Colonic mucosa (tissue), 4 donors: ENCODE measurements at places on chromosomes 7 and 10. TPM values are rescaled to one million over a fixed set of nuclear protein-coding genes. Genes with fewer than 3 reads are reported as not detected.

Gene C7orf33
- not detected for total RNA-seq

Gene NPC1L1
- total RNA-seq, result 0.11 TPM

Gene CAV1
- 87.0 TPM for total RNA-seq

Gene FAM149B1
- 16.4 TPM for total RNA-seq

Gene SFTPA1
- 8.8 TPM for total RNA-seq

Gene EXOC6
- 15.2 TPM for total RNA-seq

Gene SPDYE9
- total RNA-seq, result not detected

Gene ARMS2
- total RNA-seq, result not detected

Gene LCOR
- total RNA-seq, result 58.6 TPM

Gene CTNNA3
- 1.1 TPM for total RNA-seq

Gene YAE1
- 21.8 TPM for total RNA-seq

Gene NUP205
- total RNA-seq, result 38.0 TPM

Gene IFIT3
- total RNA-seq, result 5.1 TPM

Gene NODAL
- 0.17 TPM for total RNA-seq

Gene ZNF33A
- 32.8 TPM for total RNA-seq

Gene AGAP3
- 79.2 TPM for total RNA-seq

Gene CNPY1
- total RNA-seq, result not detected

Gene TUBB8
- not detected for total RNA-seq

Gene LRWD1
- 11.4 TPM for total RNA-seq

Gene ABCC2
- 0.72 TPM for total RNA-seq

Gene TDRD1
- 0.57 TPM for total RNA-seq

Gene SPAM1
- total RNA-seq, result not detected

Gene TMEM139
- 18.4 TPM for total RNA-seq

Gene EPDR1
- 5.6 TPM for total RNA-seq

Gene RNF133
- 0.32 TPM for total RNA-seq

Gene SCART1
- 1.6 TPM for total RNA-seq

Gene ITIH5
- 15.6 TPM for total RNA-seq

Gene SPDYE8
- not detected for total RNA-seq

Gene AMPH
- 0.49 TPM for total RNA-seq

Gene AASS
- total RNA-seq, result 4.3 TPM

Gene OR2A12
- not detected for total RNA-seq

Gene SPACDR
- 0.74 TPM for total RNA-seq

Gene ADRA2A
- 14.3 TPM for total RNA-seq

Gene NPY
- total RNA-seq, result not detected

Gene ZFYVE27
- total RNA-seq, result 45.9 TPM

Gene COPG2
- total RNA-seq, result 19.1 TPM

Gene ATP5MK
- 577 TPM for total RNA-seq

Gene PRSS2
- total RNA-seq, result 105 TPM

Gene LRRN3
- total RNA-seq, result 0.42 TPM

Gene DOCK4
- total RNA-seq, result 6.5 TPM

Gene ALOX5
- total RNA-seq, result 6.4 TPM

Gene CC2D2B
- total RNA-seq, result 0.15 TPM

Gene PNLIP
- 5.0 TPM for total RNA-seq

Gene CHN2
- total RNA-seq, result 19.8 TPM

Gene HOXA2
- 2.4 TPM for total RNA-seq

Gene SPDYE2
- not detected for total RNA-seq

Gene FAM25C
- total RNA-seq, result not detected

Gene CLDN12
- total RNA-seq, result 52.5 TPM

Gene RBM20
- total RNA-seq, result 0.49 TPM

Gene CFTR
- 127 TPM for total RNA-seq
